Stimulated activated CD8-positive, alpha-beta memory T cell treated with anti-CD3 and anti-CD28 coated beads, Interleukin-15, amount 100 ng/mL, for 24 hours (primary cell): ENCODE measurements at places on chromosomes 2 and 18.

DNA sequence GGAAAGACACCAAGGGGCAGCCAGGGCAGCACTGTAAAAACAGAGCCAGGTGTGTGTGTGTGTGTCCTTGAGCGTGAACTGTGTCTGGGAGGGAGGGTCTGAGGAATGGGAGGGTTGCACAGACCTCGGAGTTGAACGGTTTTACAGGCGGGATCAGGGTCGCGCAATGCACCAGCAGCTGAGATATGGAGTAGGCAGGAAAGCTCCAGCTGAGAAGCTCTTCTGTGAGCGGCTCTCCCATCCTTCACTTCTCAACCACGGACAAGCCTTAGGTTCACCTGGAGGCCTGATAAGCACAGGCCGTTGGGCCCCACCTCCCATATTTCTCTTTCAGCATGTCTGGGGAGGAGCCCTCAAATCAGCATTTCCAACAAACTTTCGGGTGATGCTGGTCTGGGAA is 12.1 kb downstream of the SERTAD2 start:
- no peak for DNase-seq

- DNase-seq, result no peak
Measured at GRCh38 chr2:56021579-56021978, 98.0 kb upstream of the EFEMP1 start.

DNA sequence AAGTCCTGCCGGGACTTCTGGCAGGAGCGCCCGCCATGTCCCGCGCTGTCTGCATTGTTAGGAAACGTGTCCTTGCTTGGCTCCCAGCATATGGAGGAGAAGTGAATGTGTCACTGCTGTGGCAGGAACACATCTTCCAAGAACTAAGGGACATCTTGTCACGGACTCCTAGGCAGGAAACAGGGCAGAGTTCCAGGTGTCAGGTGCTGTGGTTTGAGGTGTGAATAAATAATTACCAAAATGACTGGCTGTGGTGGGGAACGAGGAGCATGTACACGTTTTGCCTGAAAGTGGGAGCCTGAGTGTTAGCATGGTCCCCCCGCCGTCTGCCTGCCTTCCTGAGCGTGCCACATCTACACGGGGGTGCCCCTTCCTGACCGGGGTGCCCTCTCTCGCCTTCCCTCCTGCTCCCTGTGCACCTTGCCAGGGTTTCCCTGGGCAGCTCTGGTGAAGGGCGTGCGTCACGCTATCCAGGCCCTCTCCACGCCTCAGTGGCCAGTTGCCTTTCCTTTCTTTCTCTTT is 237.5 kb downstream of the LDLRAD4 start:
- DNase-seq, result no peak

GRCh38 chr18:23136326-23137096 is 1.2 kb downstream of the CABLES1 start:
- DNase-seq, result no peak

DNA sequence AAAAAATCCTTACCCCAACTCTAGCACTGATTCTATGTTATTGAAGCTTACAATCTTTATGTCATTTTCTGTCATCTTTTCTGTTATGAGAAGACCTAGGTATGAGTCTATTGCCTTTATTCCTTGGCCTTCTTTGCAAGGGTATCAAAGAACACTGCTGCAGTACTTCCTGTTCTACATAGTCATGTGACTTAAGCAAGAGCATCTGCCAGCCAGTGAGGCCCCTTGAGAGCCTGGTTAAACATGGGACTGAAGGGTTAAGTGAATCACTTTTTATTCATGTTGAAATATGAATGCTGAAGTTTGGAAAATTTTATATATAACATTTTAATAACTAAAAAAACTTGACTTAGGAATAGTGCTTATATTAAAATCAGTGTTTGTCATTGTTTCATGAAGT is 844 bp upstream of the CPS1 start:
- no peak for DNase-seq

DNA sequence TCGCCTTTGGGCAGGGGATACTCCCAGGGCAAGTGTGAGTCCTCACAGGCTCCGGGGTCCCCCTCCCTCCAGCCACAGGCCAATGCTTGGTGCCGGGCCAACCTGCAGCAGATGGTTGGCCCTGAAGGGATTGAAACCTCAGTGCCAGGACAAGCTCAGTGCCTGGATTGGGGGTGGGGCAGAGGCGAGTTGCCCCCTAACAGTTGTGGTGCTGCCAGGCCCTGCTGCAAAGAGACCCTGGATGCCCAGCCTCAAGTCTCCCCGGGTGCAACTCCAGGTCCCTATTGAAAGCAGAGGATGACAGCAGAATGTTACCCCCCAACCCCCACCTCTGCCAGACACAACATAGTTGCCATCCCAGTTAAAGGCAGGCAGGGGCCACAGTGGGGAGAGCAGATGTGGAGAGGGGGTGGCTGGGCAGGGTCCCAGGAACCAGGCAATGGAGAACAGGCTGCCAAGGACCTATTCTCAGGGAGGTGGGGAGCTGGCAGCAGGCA is 9.5 kb upstream of the RNF103 start:
- DNase-seq, result no peak

DNA sequence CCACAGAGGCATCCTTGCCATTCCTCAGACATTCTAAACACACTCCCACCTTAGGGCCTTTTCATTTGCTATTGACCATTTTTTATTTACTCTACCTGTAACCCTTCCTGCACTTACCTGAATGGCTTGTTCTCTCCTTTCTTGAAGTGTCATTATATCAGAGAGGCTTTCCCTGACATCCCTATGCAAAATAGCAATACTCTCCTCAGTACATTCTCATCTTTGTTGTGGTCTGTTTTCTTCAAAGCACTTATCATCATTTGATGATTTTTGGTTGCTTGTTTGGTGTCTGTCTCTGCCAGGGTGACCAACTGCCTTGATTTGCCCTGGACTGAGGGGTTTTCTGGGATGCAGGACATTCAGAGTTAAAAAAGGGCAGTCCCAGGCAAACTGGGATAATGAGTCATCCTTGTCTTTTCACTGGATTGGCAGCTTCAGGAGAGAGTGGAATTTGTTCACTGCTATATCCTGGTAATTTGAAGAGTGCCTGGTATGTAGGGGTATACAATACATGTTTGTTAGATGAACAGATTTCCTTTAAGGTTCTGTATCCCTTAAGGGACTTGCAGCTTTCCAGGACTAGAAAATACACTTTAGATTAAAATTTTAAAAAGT is 102.4 kb downstream of the BABAM2 start:
- no peak for DNase-seq

- no peak for DNase-seq
Measured at GRCh38 chr2:42459296-42459695, 34.5 kb downstream of the KCNG3 start.

GRCh38 chr2:223860809-223861738 is 23.7 kb upstream of the AP1S3 start:
- no peak for DNase-seq
